NCI-H1930 (cell line): ENCODE measurements at places on chromosomes 2 and 18.

DNA sequence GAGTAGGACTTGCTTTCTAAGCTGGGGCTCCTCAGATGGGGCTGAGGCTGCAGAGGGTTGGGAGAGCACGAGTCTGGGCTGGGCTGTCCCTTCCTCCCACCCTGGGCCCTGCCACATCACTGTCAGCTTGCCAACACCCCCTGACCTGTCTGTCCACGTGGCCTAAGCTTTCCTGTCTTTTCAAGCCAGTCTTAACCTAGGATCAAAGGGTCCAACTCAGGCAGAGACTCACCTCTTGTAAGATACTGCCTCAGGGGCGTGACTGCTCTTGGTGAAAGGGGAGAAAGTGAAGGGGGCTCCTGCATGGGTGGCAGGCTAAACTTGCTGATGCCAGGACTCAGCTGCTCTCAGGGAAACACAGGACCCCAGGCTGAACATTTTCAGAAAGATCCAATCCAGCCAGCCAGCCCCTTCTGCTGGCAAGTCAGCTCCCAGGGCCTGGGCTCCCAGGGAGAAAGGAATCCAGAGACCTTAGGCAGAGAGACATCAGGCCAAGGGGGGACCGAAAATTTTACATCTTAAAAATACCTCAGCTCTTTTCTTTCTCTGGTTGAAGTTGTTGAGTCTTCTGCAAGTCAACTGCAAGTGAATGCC is 144.2 kb upstream of the ID2 start:
- no peak for DNase-seq

GRCh38 chr2:35790292-35790691 is 565.3 kb upstream of the CRIM1 start:
- no peak for DNase-seq

GRCh38 chr2:38627391-38627790 is 24.7 kb upstream of the HNRNPLL start:
- DNase-seq: no peak

GRCh38 chr18:3062798-3063680 is 50.1 kb upstream of the LPIN2 start:
- DNase-seq: peak; percentile 29

GRCh38 chr2:114729026-114729425 is 286.6 kb downstream of the DPP10 start:
- no peak for DNase-seq

GRCh38 chr2:69222953-69223658 is 163.9 kb downstream of the GFPT1 start:
- no peak for DNase-seq

GRCh38 chr2:112003576-112004252 is 51.4 kb upstream of the TMEM87B start:
- DNase-seq: no peak

GRCh38 chr2:71313016-71313766 is 18.4 kb upstream of the ZNF638 start:
- DNase-seq: no peak

DNA sequence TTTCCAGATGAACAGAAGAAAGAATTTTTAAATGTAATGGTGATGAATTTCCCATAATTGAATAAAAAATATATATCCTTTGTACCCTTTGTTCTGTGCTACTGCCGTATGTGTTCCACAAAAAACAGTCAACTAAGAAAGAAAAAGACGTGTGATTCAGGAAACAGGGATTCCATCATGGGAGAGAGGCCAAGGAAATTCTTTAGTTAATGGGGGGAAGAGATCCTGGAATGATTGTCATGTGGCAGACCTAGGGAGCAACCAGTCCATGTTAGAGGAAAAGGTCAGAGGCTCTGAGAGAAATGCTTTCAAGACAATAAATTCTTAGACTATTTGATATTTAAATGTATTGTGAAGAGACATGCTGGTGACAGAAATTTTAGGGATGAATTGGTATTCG is 76.6 kb downstream of the CPO start:
- DNase-seq: no peak

DNA sequence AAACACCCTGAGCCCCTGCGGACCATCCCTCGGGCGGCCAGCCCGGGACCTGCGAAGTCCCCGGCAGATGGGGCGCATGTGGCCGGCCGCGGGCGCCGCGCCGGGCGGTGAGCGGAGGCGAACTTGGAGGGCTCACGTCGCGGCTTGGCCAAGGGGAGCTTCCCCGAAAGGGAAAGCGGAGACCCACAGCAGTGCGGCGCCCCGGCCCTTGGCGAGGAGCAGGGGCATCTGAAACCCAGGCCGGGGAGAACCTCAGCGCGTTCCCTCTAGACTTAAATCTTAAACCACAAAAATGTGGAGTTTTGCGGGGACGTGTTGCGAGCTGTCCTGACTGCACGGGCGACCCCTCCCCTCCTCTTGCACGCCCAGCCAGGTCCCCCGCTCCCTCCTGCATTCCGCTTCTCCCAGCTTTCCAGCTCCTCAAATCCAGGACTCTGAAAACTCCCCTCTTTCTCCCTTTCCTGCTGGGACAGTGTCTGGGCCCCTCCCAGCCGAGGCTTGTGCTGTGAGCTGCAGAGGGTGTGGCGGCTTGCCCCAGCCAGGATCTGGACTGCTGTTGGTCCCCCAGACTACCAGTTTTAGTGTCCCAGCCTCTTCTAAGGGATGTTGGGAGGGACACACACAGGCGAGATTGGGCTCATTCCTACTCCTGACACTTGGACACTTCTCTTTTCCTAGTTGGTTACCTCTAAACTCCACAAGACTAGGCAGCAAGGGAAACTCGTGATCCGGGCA is 1.3 kb downstream of the FMNL2 start:
- DNase-seq: no peak

DNA sequence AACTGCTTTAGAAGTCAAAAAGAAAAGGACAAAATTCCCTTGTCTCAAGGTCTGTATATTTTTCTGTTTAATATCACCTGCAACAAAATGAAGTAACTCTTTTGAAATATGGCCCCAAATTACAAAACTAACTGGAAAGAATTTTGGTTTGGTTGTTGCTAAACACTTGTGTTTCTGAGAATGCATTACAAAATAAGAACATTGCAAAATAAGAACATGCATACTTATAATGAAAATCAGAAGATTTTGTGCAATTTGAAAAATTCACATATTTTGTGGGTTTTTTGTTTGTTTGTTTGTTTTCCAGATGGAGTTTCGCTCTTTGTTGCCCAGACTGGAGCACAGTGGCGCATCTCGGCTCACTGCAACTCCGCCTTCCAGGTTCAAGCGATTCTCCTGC is 21.8 kb downstream of the NDUFB3 start:
- no peak for DNase-seq

- no peak for DNase-seq
Observed at GRCh38 chr2:36165132-36165531, 190.4 kb upstream of the CRIM1 start.

- no peak for DNase-seq
Observed at GRCh38 chr2:209936106-209936666, 66.3 kb upstream of the RPE start.

- DNase-seq: no peak
Observed at GRCh38 chr2:11669454-11670291, at the start of gene NTSR2. Gene NTSR2 (minus strand): TSS chr2:11670195. CDS start chr2:11670129, 66 bp downstream.

GRCh38 chr18:67577386-67577785 is 60.9 kb upstream of the DSEL start:
- no peak for DNase-seq

DNA sequence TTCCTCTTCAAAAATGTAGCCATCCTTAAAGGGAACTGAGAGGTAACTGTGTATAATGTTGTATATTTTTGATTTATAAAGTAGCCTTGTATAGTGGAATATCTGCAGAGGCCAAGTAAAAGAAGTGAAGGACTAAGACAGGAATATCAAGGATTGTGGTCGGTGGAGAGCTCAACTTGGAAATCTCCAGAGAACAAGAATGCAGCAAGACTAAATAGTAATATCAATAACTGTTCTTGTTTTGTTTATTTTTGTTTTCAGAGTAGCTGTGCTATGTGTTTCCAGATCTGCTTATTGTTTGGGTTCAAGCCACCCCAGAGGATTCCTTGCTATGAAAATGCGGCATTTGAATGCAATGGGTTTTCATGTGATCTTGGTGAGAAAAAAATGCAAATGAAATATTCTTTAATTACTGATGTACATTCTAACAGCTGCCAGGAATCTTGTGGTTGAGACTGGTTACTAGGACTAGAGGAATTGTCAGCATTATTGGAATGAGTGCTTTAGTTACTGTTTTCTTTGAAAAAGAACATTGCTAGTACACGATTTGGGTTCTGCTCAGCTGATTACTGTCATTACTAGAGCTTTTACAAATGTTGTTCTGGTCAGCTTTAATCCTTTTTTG is 25.0 kb downstream of the FASTKD2 start:
- DNase-seq: no peak

DNA sequence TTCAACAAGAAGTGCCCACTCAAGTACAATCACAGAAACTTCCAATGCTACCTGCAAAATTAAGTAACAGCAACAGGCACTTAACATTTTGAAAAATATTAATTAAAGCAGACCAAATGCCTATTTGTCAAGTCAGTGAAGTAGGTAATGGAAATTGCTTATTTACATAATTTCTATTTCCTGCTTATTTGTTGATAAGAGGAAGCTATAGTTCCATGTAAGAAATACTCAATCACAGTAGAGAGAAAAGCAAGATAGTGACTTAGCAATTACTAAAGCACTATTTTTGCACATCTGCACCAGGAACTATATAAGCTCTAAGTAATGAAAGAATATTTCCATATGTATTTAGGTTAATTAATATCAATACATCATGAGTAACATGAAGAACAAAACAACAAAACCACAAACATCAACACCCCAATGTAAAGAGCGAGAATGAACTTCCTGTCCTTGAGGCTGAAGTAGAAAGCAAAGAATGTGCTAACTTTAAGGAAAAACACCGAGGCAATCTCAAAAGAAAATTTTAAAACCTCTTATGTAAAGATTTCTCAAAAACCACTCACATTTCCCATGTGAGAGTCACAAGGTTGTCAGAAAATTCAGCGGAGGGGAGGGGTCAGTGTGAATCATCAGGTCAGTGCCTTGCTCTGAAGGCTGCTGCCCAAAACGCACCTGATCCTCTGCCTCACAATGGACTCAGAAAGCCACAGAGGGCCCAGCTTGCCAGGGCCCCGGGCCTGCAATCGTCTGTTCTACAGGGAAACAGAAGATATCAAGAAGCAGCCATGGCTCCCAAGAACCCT is 12.5 kb downstream of the NPC1 start:
- no peak for DNase-seq

- DNase-seq: no peak
Observed at GRCh38 chr18:35694808-35695207, 113.3 kb downstream of the GALNT1 start.

DNA sequence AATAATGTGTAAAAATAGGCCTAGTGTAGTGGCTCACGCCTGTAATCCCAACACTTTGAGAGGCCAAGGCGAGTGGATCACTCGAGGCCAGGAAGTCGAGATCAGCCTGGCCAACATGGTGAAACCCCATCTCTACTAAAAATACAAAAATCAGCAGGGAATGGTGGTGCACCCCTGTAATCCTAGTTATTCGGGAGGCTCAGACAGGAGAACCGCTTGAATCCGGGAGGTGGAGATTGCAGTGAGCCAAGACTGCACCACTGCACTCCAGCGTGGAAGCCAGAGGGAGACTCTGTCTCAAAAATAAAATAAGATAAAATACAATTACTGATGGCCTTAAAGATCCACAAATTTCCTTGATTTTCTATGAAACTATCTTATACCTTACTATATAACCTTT is 3.8 kb downstream of the ATF2 start:
- DNase-seq: no peak

DNA sequence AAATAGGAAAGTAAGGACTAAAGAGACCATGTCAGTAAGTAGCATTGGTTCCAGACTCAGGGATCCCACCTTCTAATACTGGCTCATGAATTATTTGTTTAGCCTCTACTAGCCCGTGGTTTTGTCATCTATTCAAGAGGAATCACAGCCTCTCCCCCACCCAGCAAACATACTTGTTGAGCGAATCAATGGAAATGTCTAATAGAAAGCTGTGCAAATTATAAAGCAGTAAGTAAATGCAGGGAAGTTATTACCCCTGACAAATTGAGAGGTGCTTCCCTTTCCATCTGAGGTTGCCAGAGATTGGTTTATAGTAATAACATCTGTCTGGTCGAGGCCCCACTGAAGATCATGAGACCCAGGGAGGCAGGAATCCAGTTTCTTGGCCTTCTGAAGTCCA is 219.3 kb upstream of the OSR1 start:
- no peak for DNase-seq

GRCh38 chr2:168974428-168974827 is 56.7 kb downstream of the ABCB11 start:
- DNase-seq: no peak

DNA sequence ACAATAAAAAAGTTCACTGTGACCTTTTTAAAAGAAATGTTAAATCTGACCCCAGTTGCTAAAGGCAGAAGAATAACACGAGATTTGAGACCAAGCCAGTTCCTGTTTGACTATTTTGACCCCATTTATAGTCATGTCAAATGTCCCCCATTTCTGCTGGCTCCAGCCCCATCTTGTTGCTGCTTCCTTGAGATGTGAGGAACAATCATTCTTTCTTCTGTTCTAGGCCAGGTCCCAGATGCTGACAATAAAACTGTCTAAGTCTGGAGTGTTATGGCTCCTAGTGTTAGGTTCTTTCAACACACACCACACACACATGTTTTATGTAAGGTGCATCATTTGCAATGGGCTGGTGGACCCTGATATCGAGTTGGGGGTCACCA is 92.0 kb upstream of the CYP1B1 start:
- DNase-seq: no peak

GRCh38 chr2:147501968-147502367 is 342.9 kb upstream of the ACVR2A start:
- DNase-seq: no peak

- DNase-seq: no peak
Observed at GRCh38 chr18:24837066-24837465, 376.6 kb downstream of the HRH4 start.

- DNase-seq: no peak
Observed at GRCh38 chr2:174072069-174072468, 106.9 kb upstream of the SP3 start.

GRCh38 chr2:64950226-64951160 is 38.7 kb upstream of the SLC1A4 start:
- DNase-seq: no peak

GRCh38 chr2:201806442-201807170 is at the start of gene CDK15:
Gene CDK15 (plus strand): TSS chr2:201806537. CDS start chr2:201806665, 128 bp downstream.
- DNase-seq: no peak

DNA sequence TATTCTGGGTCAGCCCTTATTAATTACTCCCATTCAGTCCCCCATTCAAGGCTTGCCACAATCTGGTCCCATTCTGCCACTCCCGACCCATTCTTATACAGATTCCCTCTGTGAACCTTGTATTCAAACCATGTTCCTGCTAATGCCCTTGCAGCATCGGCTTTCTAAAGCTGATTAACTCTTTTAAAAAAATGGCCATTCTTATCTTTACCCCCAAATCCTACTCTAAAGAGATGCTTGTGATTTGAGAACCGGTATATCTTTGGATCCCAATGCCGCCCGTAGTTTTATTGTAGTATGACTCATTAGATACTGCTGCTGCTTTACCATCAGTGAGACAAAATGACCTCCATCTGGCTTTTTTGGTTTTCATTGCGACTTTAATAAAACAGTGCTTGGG is 72.2 kb downstream of the XRCC5 start:
- DNase-seq: no peak

- DNase-seq: no peak
Observed at GRCh38 chr18:10340821-10341220, 113.6 kb upstream of the APCDD1 start.

- DNase-seq: no peak
Observed at GRCh38 chr2:46917628-46918027, 2.0 kb upstream of the MCFD2 start.

- DNase-seq: no peak
Observed at GRCh38 chr2:101638181-101638711, 59.3 kb upstream of the MAP4K4 start.

- DNase-seq: no peak
Observed at GRCh38 chr2:109513749-109514588, 99.8 kb downstream of the SEPTIN10 start.
